ENCODE measurements at places on chromosomes 7 and 10. TPM values are rescaled to one million over a fixed set of nuclear protein-coding genes. Genes with fewer than 3 reads are reported as not detected.

PALD1 gene
- 1.1 TPM for total RNA-seq

TDRD1 gene
- 0.08 TPM for total RNA-seq

HOXA4 gene
- 0.17 TPM for total RNA-seq

AGAP3 gene
- total RNA-seq, result 32.7 TPM

CCDC172 gene
- not detected for total RNA-seq

TCAF2 gene
- 20.3 TPM for total RNA-seq

GCK gene
- total RNA-seq, result 0.23 TPM

DNA sequence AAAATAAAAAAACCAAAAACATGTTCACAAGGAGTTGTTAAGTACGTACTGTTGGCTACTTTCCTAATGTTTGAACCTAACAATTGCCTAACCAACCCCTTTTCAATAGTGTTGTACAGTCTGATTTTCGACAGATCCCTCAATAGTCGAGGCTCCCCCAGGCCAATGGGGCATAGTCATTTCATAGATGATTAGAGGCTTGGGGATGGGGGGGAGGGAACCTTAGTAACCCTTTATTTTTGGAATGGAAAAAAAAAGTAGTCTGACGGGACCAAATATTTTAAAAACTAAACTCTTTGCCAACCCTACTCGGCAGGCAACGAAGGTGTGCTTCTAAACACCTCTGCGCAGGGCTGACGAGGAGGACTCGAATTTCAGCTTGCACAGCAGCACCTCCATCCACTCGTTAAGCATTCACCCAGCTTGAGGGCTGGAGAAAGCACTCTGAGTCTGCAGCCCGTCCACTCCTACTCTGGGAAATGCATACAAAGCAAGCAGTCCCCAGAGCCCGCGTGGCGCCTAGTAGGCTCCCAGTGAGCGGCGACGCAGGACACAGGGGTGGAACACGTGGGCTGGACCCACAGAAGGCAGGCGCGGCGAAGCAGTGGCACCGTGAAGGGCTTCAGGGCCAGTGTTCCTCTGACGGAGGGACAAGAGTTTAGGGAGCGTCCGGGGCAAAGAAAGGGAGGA, 899 bp downstream of the PUS7 start:
- peak; percentile 66 for DNase-seq

- DNase-seq, result no peak
These were observed 8.2 kb upstream of the ACTA2 start for GRCh38 chr10:88960802-88961201.

DNA sequence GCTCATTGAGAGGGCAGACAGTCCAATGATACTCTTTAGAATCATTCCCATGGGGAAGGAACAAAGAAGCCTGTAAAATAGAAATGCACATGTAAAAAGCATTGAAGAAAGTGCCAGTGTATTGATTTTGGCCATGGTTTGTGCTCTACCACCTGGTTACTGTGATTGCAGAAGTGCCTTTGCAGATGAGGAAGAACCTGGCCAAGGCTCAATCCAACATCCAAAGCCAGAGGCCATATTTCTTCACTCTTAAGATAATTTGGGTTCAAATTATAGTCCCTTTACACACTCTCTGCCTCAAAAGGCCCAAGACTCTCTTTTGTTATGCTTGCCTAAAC, 122.1 kb downstream of the EGFR start:
- no peak for DNase-seq

DNA sequence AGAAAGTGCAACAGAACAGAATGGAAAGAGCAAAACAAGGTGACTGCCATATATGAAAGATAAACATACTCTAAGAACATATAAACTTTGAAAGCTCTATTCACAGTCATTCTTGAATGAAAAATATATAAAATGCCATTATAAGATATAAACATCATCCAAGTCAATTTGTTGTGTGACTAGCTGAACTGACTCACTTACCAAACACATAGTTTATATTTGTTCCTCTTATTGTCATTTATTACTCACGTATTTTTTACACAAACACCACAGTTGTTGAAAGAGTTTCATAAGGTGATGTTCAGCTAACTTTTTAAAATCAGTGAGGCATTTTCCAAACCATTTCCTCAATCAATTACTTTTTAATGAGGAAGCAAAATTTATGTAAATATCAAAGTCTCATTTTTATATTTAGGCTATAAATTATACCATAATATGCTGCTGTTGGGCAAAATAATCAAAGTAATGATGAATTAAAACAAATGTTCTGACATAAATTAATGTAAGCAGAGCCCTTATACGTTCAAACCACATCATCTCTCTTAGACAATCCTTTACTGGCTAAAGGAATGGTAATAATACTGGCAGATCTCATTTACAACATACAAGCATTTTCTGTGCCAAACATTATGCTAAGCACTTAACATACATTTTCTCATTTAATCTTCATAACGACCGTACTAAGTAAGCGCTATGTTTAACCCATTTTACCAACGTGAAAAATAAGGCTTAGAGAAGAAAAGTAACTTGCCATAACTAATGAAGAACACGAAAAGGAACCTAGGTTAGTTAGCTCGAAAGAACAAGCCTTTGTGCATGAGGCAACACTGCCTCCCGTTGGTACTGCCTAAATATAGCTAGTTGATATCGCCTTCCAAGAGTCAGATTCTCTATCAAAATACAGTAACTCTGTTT, 7.3 kb downstream of the LRRN3 start:
- DNase-seq, result peak; percentile 50

GRCh38 chr10:63910806-63911205, 389.6 kb downstream of the REEP3 start:
- no peak for DNase-seq

GRCh38 chr10:133040198-133040597, 47.5 kb upstream of the ADGRA1 start:
- DNase-seq, result no peak

GRCh38 chr7:92563345-92563744, 26.8 kb downstream of the FAM133B start:
- DNase-seq, result no peak

DNA sequence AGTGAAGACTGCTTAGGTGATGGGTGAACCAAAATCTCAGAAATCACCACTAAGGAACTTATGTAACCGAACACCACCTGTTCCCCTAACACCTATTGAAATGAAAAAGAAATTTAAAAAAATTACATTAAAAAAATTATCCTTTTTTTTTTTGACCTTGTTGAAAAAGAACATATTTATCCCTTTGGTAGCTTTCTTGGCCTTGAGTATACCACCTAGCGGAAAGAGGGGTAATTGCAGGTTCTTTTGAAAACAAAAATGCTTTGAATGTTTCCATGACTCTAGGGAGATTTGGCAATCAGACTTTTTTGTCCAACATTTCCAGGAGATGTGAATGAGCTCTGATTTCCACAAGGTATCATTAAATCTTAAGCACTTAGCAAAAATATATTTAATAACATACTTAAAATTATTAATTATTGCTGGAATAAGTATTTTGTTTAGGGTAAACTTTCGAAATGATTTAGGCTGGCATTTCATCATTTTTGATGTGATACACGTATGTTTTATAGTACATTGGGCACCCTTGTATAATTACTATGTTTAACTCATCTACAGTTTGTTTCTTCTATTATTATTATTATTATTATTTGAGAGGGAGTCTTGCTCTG, 47.0 kb upstream of the ELMO1 start:
- DNase-seq, result no peak

GRCh38 chr7:80226629-80227028, 92.0 kb downstream of the GNAI1 start:
- DNase-seq, result no peak

GRCh38 chr10:25907261-25907660, 26.8 kb upstream of the MYO3A start:
- DNase-seq, result no peak

DNA sequence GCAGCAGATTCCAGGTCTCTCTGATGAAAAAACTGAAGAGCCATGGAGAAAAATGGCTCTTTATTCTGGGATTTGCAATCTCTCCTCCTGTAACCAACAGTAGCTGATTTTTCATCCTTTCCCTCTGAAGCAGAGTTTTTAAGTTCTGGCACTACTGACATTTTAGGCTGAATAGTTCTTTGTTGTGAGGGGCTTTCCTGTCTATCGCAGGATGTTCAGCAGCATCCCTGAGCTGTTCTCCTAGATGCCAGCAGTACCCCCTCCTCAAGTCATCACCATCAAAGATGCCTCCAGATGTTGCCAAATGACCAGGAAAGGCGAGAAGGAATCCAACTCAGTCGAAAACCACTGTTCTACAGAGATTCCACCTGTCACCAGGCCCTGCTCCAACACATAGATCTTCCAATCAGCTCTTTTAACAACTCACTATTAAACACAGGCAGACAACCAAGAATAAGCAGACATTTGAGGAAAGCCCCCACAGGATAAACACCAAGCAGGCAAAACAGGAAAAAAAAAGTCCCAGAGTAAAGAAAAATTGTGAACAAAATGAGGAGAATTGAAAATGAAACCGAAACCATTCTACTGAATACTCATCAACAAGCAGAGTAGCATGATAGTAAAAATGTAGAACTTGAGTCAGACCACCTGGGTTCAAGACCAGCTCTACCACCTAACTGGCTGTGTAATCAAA, 124.8 kb downstream of the MPP7 start:
- peak; percentile 33 for DNase-seq

DNA sequence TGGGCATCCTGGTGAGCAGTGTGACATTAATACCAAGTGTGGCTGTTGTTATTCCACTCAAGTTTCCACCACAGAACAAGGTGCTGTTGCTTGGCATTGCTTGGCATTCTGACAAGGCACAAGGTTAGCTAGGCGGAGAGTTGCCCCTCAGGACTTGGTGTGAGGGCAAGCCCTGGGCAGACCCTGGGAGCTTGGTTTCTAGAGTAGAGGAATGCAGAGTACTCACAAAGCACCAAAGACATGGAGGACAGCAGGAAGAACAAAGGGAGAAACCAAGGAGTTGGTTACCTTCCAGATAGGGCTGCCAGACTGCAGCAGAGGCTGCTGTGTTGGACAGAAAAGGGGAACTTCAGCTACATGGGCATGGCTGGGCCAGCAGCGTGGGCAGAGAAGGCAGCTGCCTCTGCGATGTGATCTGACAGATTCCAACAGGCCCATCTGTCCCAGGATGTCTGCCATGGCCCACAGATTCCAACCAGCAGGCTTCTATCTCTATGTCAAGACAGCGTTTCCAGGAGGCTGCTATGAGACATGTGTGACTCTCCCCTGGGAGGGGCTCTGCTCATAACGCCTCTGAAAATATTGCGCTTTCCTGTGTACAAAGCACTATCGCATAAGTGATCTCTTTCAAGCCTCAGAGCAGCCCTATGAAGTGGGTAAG, 1.8 kb downstream of the GOLGA7B start:
- DNase-seq, result no peak

- no peak for DNase-seq
These were observed 120.3 kb upstream of the FOXK1 start for GRCh38 chr7:4561795-4562194.

DNA sequence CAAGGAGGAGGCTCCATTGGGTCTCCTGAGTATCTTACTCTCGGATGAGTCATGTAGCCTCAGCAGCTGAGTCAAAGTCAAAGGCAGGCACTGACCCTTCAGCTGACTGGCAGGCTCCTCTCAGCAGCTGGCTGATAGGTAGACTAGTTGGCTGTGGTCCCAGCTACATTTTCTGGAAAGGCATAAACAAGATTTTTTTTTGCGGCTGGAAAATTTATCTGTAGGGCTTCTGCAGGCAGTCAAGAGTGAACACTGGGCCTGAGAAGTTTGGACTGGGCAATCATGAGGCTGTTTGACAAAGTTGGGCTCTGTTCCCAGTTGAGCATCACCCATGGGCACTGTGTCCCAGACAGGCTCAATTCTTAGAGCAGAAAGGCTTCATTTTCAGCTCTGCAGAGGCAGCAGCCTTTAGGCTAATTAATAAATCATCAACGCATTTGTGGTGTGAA, 796.2 kb downstream of the CCSER2 start:
- DNase-seq, result no peak

DNA sequence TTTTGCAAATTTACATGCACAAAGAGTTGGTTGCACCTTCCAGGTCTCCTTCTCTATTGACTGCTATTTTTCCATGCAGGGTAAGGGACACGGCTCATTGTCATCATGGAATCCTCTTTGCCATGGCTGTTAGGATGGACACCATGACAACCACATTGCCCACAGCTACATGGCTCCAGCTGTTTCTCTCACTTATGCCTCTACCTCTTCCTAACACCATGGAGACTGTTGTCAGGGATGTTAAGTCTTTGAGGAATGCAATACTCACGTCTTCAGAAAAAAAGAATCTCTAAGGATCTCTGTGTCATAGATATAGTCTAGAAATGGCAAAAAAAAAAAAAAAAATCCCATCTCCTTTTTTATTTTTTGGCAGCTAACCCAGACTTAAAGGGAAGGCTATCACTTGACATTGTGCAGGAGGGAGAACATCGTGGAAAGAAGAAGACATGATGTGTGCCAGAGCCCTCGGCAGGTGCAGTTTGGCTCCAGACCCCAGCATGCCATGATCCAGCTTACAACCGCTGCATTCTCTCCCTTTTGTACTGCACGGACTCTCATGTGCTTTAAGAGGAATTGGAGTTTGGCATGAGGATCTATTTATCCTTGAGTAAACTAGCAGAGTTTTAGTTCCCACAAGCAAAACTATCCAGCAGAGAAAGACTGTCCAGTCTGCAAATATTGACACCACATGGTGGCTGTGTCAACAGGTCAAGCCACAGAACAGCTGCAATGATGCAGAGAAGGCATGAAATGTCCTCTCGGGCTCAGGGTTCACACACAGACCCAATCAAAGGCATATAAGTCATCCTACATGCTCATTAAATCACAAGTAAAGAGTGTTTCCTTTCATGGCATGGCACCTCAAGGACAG, 70.8 kb downstream of the FRMD4A start:
- DNase-seq, result no peak

DNA sequence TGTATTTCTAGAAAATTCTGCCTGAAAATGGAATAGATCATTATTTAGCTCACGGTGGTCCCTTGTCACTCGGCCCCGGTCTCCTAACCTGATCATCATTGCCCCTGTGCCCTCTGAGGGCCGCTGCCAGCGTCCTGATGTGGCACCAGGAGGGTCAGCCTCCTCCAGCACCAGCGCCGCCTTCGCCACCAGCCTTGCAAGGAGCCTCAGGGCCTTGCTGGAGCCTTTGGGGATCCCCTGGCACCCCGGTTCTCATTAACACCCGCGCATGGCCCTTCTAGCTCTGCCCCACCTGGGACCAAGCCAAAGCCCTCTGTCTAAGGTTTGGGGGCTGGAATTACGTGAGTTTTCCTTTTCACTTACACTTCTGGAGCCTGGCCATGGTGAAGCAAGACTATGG, 282.5 kb upstream of the ADARB2 start:
- no peak for DNase-seq

DNA sequence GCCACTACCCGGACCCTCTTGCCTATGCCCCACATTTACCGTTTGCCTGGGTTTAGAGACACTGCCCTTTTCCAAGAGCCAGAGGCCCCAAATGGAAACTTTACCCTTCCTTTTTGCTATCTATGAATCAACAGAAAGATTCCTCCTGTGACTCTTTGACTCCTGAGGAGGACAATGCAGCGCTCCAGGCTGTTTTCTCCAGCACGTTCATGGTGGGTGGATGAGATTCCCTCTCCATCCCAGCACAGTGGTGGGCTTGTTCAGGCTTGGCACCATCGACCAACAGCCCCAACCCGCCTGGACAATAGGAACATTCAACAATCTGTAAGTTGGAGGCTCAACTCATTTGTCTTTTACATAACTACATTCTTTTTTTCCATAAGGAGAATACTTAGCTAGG, 55.9 kb downstream of the DLD start:
- DNase-seq, result no peak
